Suppressor macrophage (primary cell): ENCODE measurements at places on chromosomes 5 and 9.

DNA sequence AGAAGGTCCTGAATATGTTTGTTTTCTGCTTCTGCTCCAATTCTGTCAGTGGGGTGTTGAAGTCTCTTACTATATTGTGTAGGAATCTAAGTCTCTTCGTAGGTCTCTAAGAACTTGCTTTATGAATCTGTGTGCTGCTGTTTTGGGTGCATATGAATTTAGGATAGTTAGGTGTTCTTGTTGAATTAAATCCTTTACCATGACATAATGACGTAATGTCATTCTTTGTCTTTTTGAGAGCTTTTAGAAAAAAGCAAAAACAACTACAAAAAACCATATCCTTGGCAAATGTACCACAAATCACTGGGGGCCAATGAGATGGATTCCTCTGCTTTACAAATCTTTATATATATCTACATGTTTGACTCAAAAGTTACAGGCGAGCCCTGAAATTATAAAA, 576.1 kb downstream of the CDH18 start:
- DNase-seq: no peak

DNA sequence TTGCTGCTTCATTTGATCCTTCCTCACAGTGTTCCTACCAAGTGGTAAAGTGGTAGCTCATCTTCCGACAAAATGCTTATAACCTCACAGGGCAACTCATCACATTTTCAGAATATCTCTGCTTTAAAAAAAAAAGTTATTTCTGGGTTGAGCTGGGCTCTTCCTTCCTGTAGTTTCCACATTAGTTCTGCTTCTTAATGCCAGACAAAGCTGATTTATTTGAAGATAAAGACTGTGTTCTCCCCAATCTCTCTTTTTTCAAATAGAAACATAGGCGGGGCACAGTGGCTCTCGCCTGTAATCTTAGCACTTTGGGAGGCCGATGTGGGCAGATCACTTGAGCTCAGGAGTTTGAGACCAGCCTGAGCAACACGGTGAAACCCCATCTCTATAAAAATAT, 273.1 kb downstream of the ACTL7B start:
- peak; percentile 19 for DNase-seq

DNA sequence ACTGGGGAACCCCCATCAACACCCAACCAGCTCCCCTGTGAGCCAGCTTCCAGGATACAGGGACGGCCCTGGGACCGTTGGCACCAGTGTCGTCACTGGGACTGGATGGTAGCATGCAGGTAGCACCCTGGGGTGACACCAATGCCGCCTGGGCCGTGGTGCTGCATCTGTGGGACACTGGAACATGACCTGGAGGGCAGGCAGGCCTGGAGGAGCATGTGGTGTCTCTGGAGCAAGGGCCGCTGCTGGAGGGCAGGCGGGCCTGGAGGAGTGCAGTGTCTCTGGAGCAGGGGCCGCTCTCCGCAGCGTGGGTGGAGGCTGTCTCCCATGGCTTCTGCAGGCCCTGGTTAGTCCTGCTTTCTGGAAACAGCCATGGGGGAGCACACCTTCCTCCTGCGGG, 13.1 kb downstream of the LPCAT1 start:
- no peak for DNase-seq

GRCh38 chr9:133679056-133679455, 42.9 kb downstream of the DBH start:
- DNase-seq: no peak

GRCh38 chr5:150134198-150134588, 21.5 kb downstream of the PDGFRB start:
- no peak for DNase-seq

- DNase-seq: no peak
Measured at GRCh38 chr5:4987431-4987830, 152.7 kb upstream of the ADAMTS16 start.

DNA sequence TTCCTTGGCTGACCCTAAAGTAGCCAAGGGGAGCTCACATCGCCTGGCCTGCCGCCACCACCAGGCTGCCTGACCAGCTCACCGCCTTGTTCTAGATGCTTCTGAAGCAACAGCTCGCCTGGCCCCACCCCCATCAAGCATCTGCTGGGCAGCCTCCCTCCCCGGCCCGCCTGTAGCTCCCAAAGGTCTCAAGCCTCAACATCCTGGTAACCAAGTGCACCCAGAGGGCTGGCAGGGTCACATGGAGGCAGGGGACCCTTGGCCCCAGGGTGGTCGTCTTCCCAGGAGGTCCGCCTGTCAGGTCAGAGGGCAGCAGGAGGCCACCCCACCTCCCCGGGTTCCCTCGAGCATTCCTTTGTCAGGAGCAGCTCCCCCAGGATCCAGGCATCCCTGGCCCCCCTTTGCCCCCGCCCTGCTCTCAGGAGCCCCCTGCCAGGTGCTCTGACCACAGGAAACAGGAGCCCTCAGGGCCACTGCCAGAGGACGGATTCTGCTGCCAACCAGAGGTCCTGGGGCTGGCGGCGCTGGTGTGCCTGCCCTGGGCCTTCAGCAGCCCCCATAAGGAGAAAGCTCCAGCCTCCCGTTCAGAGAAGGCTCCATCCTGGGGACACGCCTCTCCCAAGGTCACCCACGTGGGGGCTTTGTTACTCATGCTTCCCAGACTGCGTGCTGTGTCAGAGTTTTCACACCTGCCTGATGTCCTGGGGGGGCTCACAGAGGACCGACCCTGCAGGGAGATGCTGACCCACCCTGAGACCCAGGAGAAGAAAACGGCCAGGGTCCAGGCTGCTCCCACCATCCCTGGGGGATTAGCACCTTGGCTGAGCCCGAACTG, 3.5 kb upstream of the LRRC14B start:
- DNase-seq: no peak

GRCh38 chr9:136352682-136353081, 10.9 kb downstream of the DNLZ start:
- DNase-seq: no peak

DNA sequence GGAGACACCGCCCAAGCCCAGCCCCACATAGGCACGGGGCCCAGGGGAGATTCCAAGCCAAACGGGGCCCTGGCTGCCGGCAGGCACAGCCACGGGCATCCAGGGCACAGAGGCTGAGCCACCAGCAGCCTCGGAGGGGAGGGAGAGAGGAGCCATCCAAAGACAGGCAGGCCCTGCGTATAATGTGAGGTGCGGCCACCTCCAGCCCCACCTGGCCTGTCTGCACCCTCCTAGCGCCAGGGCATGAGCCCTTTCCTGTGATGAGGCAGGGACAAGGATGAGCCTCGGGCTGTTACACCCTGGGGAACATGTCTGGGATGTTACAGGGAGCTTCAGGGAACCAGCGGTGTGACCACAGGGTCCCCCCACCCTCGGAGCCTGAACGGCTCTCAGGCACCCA, 1.1 kb upstream of the CCDC187 start:
- no peak for DNase-seq

DNA sequence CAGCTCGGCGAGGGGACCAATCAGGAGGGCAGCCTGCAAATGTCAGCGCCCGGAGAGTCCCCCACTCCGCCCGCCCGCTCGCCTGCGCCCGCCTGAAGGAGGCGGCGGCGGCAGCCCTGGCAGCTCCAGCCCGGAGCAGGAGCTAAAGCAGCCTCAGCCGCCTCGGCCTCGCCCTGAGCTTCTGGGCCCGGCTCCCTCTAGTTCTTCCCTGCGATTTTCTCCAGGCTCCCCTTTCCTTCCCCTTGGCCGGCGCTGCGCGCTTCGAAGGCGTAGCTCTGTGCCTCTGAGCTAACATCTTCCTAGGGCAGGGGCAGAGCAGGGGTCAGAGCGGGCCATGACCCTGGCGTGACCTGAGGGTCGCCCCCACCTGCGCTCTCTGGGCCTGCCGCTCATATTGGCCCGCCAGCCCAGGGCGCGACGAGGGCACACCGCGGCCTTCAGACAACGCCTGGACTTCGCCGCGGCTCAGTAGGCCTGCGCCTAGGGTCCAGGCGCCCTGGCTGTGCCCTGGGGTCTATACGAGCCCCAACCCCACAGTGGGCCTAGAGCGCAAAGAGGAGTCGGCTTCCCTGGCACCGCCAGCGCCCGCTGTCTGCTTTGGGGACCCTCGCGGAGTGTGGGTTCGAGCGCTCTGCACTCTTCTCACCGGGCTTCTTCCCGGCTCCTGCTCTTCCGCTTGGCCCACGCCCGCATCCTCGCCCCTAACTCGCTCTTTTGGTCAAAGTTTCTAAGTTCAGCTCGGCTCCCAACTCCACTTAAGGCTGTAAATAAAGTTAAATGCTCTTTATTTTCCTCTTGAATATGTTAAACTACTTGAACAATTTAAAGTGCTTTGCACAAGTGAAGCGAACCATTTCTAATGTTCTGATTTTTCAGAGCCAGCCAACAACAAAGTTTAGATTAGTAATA, 504 bp upstream of the OTP start:
- no peak for DNase-seq

DNA sequence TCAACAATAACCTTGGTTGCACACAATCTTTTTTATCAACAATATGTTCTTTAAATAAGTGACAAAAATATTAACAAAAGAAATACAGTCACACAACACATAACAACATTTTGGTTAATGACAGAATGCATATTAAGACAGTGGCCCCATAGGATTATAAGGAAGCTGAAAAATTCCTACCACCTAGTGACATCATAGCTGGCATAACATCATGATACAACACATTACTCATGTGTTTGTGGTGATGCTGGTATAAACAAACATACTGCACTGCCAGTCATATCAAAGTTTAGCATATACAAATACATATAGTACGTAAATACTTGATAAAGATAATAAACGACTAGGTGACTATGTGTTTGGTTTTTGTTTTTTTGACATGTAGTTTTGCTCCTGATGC, 344.8 kb upstream of the POU5F2 start:
- DNase-seq: no peak

GRCh38 chr9:70420441-70421271, 6.2 kb upstream of the KLF9 start:
- peak; percentile 91 for DNase-seq

DNA sequence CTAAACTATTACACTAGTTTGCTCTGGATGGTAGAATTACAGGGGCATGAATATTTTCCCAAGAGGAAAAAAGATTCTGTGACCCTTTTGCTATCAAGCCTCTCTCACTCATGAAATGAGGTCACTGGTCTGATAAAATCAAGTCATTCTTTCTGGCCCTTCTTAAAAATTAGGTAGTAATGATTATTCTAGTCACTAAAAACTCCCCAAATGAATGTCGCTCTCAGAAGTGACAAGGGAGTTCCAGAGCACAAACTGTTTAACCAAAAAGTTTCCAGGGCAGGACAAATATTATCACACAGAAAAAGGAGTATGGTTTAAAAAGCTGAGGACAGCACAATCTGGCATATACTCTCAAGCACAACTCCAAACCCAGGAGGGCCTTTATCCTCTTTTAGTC, 12.5 kb downstream of the ERMP1 start:
- no peak for DNase-seq

DNA sequence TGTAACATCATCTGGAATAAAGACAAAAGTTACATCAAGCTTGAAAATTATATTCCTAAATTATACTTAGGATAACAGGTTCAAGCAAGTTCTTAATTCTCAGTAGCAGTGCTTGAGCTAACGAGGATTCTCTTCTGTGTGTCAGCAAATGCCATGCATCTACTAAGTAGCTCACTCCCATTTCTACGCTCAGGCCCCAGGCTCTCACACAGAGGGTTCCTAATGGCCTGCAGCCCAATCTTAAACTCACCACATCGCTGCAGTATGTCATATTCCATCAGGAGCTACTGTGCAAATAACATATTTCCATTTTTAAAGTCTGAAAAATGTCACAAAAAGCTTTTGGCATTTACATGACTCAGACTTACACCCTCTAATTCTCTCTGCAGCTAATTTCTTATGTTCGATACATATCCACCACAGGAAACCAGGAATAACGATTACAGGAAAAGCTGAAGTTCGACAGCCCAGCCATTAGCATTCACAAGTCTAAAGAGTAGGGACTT, 474.8 kb downstream of the EFNA5 start:
- DNase-seq: no peak

- DNase-seq: no peak
Measured at GRCh38 chr5:133065471-133065870, 13.7 kb downstream of the HSPA4 start.

- DNase-seq: no peak
Measured at GRCh38 chr9:101403516-101404285, 5.0 kb downstream of the ZNF189 start.

GRCh38 chr5:160925281-160925680, 73.3 kb upstream of the ATP10B start:
- DNase-seq: no peak

GRCh38 chr9:24912767-24913166, 367.1 kb upstream of the IZUMO3 start:
- DNase-seq: no peak

GRCh38 chr5:131185523-131186104, 14.9 kb downstream of the LYRM7 start:
- no peak for DNase-seq

GRCh38 chr9:92671323-92671722, 1.4 kb upstream of the IPPK start:
- peak; percentile 18 for DNase-seq

GRCh38 chr5:39523821-39524220, 99.0 kb upstream of the DAB2 start:
- no peak for DNase-seq

- DNase-seq: no peak
Measured at GRCh38 chr5:61496446-61496845, 164.4 kb downstream of the ZSWIM6 start.

GRCh38 chr5:108459769-108460168, 77.9 kb upstream of the FBXL17 start:
- no peak for DNase-seq

DNA sequence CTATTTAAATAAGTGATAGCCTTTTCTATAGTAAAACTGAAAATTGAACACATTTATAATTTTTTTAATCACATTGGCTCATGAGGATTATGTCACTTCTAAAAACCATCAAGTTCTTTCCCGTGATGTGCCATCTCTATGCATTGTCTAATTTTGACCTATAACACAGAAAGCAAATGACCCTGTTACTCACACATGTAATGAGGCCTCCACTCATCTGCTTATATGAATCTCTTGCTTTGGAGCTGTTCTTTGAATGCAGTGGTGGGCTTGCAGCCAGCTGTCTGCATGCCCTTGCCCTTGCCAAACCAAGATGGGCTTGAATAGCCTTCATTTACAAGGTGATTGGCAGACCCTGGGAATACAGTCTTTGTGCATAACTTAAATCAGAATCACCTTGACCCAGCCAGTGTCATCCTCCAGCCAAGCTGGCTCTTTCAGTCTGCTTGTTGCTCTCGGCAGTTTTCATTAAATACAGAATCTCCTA, 163.2 kb downstream of the TRIO start:
- DNase-seq: no peak

GRCh38 chr5:124504081-124504916, 242.1 kb downstream of the ZNF608 start:
- DNase-seq: no peak

DNA sequence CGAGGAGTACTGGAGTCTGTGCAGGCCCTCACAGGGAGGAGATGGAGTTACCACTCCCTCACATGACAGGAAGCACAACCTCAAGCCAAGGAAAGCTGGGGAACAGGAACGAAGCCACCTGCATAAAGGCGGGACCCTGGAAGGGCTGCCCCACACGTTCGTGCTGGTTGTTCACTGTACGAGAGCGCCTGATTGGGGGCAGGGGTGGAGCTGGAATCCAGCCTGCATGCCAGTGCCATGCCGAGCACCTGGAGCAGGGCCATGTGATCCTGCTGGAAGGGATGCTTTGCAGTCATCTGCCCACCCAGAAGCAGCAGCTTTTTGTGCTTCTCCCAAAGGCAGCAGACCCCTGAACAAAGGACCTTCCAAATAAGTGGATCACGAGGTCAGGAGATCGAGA, 11.4 kb downstream of the GRM6 start:
- DNase-seq: no peak
